ENCODE measurements at places on chromosomes 1 and 21.

DNA sequence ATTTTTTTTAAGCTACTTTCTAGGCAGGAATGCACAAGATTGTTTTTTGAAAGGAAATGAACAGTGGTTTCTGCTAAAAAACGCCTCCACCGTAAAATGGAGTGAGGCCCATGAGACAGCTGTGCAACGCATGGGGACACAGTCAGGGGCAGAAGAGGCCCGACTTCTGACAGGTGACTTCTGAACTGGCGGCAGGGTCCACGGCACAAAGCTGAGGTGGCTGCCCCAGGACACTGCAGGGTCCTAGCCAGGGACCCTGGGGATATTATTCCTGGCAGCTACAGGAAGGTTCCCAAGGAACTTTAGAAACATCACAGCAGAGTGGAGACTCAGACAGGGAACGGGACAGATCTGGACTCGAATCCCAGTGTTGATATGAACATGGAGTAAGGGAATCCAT is 75.1 kb downstream of the SIM2 start:
- DNase-seq = no peak

DNA sequence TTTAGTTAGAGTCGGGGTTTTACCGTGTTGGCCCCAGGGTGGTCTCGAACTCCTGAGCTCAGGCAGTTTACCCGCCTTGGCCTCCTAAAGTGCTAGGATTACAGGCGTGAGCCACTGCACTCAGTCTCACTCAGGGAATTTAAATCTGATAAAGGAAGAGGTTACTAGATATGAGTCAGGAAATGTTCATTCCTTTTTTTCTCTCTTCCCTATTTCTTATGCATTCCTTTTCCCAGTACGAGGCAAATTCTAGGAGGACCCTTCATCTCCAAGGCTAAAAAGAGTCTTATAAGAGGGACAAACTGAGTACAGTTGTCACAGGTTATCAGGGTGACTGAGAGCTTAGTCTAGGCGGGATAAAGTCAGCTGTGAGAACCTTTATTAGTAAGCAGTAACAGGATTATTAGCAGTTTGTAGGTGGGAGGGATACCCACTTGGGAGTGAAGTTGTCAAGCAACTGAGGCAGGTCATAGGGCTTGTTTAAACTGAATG is 9.1 kb downstream of the MACF1 start:
- no peak for DNase-seq

- no peak for DNase-seq
Measured at GRCh38 chr1:210620867-210621488, 292.3 kb downstream of the HHAT start.

GRCh38 chr1:110174961-110175360 is 24.7 kb downstream of the SLC6A17 start:
- DNase-seq = no peak

DNA sequence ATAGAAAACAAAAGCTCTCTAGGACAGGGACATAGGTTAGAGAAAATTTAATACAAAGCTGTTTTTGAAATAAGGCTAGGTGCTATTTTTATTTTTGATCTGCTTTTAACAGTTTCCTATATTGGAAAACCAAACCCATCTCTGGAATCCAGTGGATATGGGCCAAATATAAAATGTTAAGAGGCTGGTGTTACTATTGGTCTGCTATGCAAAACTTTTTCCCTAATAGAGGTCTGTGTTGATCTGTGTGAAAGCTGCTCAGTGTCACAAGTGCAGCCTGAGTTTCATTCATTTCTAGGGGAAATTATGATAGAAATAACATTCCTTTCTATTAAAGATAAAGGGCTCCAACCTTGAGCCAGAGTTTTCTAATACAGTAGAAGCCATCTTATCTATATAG is 116.4 kb downstream of the OLFML2B start:
- DNase-seq = no peak

DNA sequence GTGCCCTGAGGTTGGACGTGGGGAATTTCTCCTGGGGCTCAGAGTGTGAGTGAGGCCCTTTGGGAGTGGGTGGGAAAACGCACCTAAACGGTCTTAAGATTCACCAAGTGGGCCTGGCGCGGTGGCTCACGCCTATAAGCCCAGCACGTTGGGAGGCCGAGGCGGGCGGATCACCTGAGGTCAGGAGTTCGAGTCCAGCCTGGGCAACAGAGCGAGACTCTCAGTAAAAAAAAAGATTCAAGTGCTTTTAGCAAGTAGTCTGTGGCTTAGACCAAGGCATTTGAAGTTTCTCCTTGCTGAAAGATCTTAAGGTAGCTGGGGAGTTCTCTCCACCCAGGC is 1.4 kb downstream of the RPS8 start:
- no peak for DNase-seq

- DNase-seq = no peak
Measured at GRCh38 chr1:41898191-41898713, 20.5 kb downstream of the HIVEP3 start.

DNA sequence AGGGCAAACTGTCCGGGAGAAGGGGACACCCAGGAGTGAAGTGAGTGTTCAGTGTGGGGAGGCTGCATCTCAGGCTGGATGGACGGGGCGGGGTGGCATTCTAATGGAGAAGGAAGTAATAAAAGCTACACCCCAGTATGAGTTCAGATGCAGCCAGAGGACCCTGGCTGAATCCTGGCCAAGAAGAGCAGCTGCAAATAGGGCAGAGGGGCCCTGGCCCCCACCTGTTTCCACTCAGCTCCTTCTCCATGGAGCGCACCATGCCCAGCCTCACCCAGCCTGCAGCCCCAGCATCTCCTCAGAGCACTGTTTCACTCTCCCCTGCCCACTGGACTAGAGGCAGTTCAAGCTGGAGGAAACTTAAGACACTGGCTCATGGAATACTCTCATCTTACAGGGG is 46.4 kb downstream of the KCND3 start:
- DNase-seq = no peak

- DNase-seq = no peak
Measured at GRCh38 chr1:51549016-51549619, 30.1 kb upstream of the EPS15 start.

- DNase-seq = no peak
Measured at GRCh38 chr1:229075716-229076115, 195.2 kb upstream of the RAB4A start.

DNA sequence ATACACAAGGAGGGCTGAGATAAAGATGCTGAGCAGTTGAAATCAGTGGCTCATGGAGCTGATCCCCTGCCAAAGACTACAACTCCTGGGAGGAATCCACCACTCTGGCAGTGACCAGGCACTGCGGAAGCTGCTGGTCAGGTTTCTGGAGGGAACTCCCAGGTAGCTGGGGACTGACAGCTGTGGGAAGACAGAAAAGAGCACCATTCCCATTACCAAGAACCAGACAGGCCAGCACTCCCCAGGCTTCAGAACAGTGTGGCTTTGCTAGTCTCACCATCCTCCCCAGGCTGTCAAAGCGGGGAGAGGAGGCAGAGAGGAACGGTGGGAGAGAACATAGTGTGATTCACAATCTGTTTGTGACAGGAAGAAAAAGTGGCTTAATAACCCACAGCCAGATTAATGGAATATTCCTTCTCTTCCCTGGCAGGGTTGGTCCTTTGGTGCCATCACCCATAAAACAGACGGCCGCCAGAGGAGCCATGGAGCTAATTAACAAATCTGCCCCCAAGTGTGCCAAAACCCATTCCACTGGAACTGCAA is 92.1 kb downstream of the MAB21L3 start:
- peak; percentile 95 for DNase-seq

- no peak for DNase-seq
Measured at GRCh38 chr1:42835422-42835821, 11.0 kb upstream of the ZNF691 start.

DNA sequence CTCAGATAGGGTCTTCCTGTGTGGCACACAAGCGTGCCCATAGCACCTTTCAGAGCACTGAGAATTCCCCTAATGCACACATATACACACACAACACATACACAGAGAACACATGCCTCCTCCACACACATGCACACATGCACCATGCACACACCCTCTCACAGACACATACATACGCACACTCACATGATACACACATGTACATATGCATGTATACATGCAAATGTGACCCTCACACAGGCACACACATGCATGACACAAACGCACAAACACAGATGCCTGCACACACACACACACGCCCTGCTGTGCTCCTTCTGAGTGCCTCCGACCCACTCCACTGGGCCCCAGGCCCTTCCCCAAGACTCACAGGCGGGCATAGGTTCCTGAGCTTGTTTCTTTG is 251.0 kb downstream of the PTPRU start:
- no peak for DNase-seq

- DNase-seq = no peak
Measured at GRCh38 chr1:77926561-77927357, 38.3 kb downstream of the NEXN start.

DNA sequence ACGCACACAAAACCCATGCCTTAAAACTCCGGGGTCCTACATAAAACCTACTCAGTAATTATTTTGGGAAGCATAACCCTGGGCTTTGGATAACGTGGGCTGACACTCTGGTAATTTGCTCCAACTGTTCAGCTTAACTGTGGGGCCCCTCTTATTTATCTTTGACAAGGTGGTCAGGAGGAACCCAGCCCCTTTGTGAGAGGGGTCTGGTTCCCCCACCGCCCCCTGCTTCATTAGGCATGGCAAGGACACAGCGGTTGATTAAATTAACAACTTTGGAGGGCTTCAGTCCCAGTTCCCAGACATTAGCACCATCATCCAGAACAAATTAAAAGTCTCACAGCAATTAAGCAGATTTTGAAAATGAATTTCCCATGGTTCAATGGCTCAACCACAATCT is 14.7 kb downstream of the WLS start:
- no peak for DNase-seq

- DNase-seq = no peak
Measured at GRCh38 chr1:244461245-244462071, at the start of gene CATSPERE. Gene CATSPERE (plus strand): TSS chr1:244461273. CDS start chr1:244461430, 157 bp downstream.

- DNase-seq = no peak
Measured at GRCh38 chr1:50425376-50426107, 2.3 kb upstream of the DMRTA2 start.

DNA sequence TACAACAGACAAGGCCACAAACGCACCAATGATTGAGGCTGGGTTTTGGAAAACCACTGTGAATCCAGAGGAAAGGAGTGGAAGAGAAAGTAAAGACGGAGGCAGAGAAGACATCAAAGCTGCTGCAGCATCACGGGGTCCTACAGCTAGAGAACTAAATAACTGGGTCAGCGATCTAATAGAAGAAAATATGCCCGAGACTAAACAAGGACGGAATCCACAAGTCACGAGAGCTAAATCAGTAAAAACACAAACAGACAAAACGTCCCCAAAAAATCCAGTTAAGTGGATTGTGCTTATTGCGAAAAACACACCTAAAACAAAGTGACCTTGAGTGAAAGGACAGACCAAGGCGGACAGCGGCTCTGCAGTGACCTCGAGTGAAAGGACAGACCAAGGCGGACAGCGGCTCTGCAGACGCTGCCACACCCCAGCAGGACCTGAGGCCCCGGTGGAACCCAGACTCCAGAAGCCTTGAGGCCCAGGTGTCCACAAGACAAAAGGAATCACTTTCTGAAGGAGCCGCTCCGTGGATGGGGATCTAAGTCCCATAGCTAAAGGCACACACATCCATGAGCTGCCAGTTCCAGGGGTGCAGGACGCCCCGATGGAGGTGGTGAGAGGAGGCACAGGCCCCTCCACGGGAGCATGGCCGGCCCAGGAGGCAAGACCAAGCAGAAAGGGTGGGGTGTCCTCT is 6.0 kb downstream of the FTCD start:
- no peak for DNase-seq

- no peak for DNase-seq
Measured at GRCh38 chr1:228494044-228494353, 6.8 kb downstream of the RNF187 start.

Data from LNCaP clone FGC (cell line).